Left hindlimb (tissue), 1 donor: ENCODE measurements at places on chromosomes 1 and 21.

GRCh38 chr1:110209715-110210603 is at the start of gene KCNC4:
KCNC4 (plus strand) TSS chr1:110210314; CDS start chr1:110211500, 1,186 bp downstream.
- peak; percentile 81 for DNase-seq

DNA sequence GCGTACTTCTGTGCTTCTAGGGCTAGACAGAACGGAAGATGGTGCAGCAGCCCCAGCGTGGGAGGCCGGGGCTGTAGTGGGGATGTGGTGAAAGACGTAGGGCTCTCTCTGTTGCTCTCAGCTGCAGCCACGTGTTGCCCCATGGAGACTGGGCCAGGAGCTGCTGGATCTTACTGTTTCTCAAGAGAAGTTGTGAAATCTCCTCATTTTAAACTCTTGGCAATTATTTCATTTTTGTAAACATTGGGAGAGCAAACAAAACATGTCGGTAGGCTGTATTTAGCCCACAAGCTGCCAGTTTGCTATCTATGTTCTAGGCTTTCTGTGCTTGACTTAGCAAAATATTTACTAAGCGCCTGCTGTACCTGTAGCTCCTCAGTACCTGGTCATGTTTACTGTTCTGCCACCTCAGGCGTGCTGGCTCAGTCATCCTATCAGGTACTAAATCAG is 15.9 kb upstream of the ELOA start:
- no peak for DNase-seq

GRCh38 chr1:231359113-231359512 is 21.0 kb downstream of the SPRTN start:
- DNase-seq, result no peak

- DNase-seq, result no peak
Observed at GRCh38 chr1:65421351-65422025, 1.0 kb downstream of the LEPR start.

DNA sequence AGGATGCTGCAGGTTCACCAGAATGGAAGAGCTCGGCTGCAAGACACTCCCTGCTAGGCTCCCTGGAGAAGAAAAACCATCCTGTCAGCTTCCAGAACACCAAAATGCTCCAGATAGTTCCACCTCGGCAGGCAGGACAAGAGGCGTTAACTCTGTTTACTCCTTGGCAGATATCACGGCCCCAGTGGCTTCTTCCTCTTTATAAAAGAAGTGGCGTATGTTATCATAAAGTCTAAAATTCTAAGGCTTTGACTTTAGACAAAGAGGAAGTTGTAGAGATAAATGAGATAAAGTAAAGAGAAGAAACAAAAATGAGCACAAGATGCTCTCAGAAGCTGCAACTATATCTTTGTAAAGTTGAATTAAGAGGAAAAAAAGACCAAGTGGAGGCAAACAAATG is 24.3 kb upstream of the MTF1 start:
- no peak for DNase-seq

DNA sequence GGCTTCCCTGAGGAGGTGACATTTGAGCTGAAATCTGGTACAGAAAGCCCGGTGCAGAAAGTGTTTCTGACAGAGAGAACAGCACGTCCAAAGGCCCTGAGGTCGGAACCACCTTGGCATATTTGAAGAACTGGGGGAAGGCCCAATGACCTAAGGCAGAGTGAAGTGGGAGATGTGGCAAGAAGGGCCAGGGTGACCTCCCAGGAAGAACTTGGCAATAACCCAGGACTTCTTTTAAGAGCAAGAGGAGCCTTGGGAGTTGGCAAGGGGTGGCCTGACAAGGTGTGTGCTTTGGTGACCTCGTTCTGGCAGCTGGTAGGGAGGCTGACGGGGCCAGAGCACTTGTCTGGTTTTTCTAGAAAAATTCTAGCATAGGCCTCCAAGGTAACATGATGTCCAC is 23.4 kb downstream of the TTC39A start:
- no peak for DNase-seq

- no peak for DNase-seq
Observed at GRCh38 chr1:223691121-223691520, 21.2 kb upstream of the CAPN2 start.

DNA sequence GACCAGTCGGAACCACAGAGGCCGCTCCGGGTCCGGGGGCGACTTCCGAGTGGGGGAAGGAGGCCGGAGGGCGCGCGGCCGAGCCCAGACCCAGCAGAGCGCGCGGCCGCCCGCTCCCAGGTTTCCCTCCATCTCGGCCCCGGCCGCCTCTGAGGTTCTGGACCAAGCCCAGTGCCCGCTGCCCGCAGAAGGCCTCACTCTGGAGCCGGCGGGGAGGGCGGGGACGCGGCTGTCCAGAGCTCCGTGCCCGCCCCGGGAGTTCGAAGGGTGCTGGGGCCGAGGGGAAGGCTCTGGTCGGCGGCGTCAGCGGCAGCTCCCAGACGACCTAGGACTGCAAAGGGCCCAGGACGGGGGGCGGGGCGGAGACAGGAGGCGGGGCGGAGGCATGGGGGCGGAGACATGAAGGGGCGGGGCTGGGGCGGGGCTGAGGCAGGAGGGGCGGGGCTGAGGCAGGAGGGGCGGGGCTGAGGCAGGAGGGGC is 48.0 kb upstream of the SLC19A1 start:
- DNase-seq, result no peak

DNA sequence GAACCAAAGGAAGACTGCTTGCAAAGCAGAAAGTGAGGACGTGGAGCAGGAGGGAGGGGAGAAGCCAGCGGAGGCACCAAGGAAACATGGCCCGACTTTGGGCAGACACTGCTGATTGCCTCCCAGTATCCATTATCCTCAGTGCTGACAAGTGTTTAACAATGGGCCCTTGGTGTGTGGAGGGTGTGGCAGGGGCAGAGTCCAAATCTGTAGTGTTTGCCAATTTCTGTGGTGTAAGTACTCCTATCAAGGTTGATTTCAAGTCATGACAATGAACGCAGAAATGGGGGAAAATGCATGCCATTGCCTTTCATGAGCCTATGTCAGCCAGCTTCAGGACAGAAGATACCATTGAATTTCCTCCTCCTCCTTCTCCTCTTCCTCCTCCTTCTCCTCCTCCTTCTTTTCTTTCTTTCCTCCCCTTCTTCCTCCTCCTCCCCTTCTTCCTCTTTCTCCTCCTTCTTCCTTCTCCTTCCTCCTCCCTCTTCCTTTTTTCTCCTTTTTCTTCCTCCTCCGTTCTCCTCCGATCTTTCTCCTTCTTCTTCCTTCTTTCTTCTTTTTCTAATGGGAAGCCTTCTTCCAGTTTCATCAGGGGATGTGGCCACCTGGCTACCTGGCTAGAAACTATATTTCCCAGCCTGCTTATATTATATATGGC is 10.3 kb upstream of the PHC2 start:
- no peak for DNase-seq

DNA sequence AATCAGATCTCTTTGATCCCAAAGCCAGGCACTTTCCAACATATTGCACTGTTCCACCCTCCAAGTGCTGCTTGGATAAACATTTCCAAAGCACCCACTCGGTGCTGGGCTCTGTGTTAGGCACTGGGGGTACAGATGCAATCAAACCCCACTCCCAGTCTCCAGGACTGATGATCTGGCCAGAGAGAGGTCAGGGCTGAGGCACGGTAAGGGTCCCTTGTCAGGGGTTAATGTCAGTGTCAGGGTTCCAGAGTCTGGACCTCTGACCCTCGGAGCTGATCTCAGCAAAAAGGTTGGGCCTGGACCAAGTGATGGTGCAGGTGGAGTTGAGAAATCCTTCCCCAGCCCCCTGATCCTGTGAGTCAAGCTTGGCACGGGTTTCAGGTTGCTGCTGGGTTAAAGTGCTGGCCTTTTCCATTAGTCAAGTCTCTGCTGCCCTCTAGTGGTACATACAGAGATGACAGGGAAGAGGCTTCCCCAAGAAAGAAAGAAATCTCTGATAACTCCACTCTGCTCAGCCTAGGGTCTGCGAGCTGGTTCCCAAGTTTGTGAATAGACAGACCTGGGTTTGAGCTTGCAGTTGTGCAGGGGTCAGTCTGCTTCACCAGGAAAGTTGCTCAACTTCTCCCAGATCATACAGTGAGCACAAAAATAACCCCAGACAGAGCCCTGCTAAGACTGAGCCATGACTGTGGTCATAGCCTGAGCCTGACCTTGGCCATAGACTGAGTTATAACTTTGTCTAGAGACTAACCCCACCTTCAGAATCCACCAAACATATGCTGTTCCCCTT is 74.6 kb downstream of the DMRTA2 start:
- no peak for DNase-seq

DNA sequence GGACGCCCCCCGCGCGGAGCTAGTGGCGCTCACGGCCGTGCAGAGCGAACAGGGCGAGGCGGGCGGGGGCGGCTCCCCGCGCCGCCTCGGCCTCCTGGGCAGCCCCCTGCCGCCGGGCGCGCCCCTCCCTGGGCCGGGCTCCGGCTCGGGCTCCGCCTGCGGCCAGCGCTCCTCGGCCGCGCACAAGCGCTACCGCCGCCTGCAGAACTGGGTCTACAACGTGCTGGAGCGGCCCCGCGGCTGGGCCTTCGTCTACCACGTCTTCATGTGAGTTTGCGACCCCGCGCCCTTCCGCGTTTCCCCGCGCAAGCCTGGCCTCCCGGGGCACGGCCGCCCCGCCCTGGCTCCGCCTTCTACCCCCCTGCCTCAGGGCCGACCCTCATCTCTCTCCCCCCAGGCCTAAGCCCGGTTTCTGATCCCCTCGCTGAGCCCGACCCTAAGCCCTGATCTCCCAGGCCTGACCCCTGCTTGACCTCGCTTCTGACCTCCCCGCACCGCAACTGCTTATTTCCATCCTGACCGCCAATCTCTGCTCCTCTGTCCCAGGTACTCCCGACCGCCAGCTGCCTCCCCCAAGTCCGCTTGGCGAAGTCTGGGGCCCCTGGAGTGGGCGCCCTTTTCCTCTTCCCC is 669 bp downstream of the KCNQ4 start:
- DNase-seq, result no peak

- DNase-seq, result no peak
Observed at GRCh38 chr1:217553949-217554509, 76.9 kb downstream of the GPATCH2 start.

DNA sequence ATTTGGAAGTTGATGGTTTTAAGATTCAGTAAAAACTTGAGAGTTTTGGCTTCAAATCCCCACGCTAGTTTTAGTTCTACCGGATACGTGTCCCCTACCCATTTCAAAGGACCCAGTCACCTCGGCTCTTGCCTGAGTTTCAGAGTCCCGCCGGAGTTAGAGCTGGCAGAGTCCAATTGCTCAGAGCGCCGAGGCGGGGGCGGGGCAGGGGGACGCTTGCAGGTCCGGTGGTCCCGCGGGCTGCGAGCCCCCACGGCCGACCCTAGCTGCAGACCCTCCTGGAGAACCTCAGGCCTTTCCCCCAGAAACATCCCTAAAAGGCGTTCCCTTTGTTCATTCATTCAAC is 765 bp upstream of the VPS45 start:
- DNase-seq, result peak; percentile 83

GRCh38 chr1:43442756-43443155 is 11.0 kb downstream of the HYI start:
- no peak for DNase-seq

GRCh38 chr21:33247599-33247998 is 17.9 kb downstream of the IFNAR2 start:
- DNase-seq, result no peak

DNA sequence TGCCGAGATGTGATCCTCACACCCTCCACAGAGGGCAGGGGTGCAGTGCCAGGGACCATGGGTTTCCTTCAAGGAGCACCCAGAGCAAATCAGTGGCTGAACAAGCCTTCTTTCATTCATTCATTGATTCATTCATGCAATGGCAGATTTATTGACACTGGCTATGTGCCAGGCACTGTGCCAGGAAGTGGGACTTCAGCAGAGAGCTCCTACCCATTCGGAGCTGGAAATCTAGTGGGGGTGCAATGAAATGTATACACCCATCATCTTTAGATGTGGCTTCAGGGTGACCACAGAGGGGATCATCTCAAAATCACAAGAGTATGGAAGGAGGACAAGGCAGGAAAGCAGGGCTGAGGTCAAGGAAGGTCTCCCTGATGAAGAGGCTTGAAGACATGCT is 18.9 kb downstream of the SLC6A9 start:
- no peak for DNase-seq

DNA sequence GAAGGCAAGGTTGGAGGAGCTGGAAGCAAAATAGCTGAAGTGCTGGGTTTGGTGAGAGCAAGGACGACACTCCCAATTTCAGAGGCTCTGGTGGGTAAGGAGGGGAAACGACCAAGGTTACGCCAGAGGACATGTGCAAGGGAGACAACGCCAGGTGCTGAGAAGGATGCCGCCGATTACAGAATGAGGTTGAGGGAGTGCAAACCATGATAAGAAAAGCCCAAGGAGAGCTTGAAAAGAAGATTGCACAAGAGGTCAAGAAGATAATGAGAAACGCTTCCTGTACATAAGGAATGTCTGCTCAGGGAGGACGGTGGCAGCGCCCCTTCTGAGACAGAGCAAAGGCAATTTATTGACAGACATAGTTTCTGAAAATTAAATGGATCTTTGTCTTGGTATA is 382.0 kb upstream of the PROX1 start:
- no peak for DNase-seq

- no peak for DNase-seq
Observed at GRCh38 chr1:19371226-19372135, 59.4 kb downstream of the SLC66A1 start.

GRCh38 chr1:109787845-109788601 is 24.3 kb upstream of the EPS8L3 start:
- DNase-seq, result peak; percentile 78

GRCh38 chr1:200411406-200412257 is 1.8 kb upstream of the ZNF281 start:
- no peak for DNase-seq

- DNase-seq, result no peak
Observed at GRCh38 chr1:43241413-43241836, 28.4 kb upstream of the TMEM125 start.

GRCh38 chr1:47527653-47528272 is 89.9 kb downstream of the FOXD2 start:
- DNase-seq, result no peak

GRCh38 chr1:9279172-9279840 is 13.4 kb upstream of the SPSB1 start:
- peak; percentile 19 for DNase-seq

GRCh38 chr21:35010447-35010846 is 38.7 kb downstream of the RUNX1 start:
- DNase-seq, result no peak

GRCh38 chr1:25109531-25109951 is 122.8 kb downstream of the SYF2 start:
- DNase-seq, result no peak

GRCh38 chr1:229464672-229465071 is 30.8 kb upstream of the ACTA1 start:
- no peak for DNase-seq
